AG09319 (cell line): ENCODE measurements at places on chromosomes 7 and 10.

GRCh38 chr7:47188653-47189315 lies 393.1 kb downstream of the TNS3 start:
- no peak for DNase-seq

- DNase-seq, result no peak
Measured at GRCh38 chr7:106019470-106019820, 56.4 kb downstream of the CDHR3 start.

DNA sequence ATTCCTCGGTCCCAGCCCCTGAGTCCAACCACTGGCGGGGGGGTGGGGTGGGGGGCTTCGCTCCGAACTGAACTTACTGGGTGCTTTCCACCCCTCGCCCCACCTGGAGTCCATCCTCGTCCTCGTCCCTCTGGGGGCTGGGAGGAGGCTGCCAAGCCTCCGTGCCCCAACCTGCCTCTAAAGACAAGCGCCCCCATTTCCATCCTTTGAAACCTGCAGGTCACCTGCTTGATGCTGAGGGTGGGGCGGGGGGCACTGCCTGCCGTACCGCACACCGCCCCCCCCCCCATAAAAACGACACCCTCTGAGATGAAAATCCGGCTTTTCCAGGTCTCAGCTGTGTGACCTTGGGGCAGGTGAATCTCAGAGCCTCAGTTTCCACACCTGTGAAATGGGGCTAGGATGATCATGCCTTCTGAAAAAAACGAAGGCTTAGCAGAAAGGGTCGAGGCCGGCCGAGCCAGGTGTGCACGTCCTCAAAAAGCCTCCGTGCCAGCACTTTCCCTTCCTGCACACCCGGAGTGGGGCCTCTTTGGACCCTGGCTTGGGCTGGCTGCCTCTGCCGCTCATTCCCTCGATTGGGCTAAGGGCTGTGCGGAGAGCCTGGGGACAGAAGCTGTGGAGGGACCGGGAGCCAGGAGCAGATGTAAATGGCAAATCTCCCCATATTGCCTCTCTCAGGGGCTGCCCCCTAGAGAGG lies 967 bp downstream of the ELFN1 start:
- DNase-seq, result no peak

GRCh38 chr7:90958647-90959046 lies 305.6 kb upstream of the FZD1 start:
- DNase-seq, result peak; percentile 25

- no peak for DNase-seq
Measured at GRCh38 chr7:6154542-6155404, 117.7 kb downstream of the CYTH3 start.

- DNase-seq, result no peak
Measured at GRCh38 chr10:35640474-35640873, 1.6 kb downstream of the FZD8 start.

DNA sequence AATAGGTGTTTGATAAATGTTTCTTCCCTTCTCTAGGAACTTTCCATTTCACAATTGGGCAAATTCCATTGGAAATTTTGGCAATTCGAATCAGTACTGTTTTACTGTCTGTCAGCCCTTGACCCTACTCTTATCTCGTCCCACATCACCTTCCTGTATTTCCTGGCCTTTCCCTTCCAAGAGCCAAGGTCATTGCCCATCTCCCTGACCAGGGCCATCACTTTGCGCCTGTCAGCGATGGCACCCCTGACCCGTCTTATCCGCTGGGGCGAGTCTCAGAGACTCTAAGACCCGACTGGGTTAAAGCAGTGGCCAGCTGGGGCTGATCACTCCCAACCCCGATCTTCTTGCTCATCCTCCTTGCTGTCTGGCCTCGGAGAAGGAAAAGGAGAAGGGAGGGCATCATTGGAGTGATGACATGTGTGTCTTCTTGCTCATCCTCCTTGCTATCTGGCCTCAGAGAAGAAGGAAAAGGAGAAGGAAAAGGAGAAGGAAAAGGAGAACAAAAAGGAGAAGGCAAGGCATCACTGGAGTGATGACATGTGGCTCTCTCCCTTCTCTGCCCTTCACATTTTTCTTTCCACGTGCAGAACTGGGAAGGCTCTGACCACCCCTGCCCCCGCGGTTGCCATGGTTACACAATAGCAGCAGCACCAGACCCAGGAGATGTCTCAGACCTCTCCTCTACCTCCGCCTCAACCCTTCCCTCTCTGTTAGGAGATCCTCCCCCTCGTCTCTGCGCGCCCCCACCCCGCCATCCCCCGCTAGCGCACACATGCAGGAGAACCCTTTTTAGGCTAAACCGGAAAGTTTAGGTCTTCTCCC lies 2.0 kb downstream of the SEMA3D start:
- DNase-seq, result no peak

DNA sequence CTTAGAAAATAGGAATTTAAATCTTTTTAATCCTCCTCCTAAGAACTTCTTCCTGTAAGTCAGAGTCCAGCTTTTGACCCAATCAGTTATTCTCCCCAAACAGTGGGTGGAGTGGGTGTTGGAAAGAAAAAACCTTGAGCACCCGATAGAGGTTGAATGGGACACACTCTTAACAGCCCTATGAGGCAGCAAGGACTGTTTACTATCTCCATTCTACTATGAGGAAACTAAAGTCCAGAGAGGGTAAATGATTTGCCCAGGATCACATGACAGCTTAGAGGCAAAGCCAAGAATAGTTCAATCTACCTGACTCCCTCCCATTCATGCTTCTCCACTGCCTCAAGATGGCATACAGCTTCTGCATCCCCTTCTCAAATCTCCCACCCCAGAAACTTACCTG lies 57.6 kb upstream of the SLC35B4 start:
- DNase-seq, result no peak

GRCh38 chr7:51613911-51614357 lies 297.3 kb upstream of the COBL start:
- DNase-seq, result no peak

DNA sequence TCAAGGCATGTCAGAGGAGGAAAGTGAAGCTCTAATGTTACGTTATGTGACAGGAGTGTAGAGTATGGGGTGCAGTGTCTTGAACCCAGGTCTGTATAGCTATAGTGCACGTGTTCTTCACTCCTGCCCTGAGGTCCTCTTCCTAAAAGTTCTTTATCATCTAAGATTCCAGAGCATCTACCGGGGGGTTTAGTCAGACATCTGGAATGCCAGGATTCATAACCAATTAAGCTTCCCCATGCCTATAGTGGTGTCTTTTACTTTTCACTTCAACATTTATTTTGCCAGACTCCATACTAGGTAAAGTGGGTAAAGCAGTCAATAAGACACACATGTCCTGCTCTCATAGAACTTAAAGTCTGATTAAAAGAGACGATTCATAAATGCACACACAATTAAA lies 22.4 kb downstream of the PPP1R3C start:
- DNase-seq, result no peak

- DNase-seq, result no peak
Measured at GRCh38 chr7:84801396-84801795, 385.5 kb downstream of the SEMA3D start.

DNA sequence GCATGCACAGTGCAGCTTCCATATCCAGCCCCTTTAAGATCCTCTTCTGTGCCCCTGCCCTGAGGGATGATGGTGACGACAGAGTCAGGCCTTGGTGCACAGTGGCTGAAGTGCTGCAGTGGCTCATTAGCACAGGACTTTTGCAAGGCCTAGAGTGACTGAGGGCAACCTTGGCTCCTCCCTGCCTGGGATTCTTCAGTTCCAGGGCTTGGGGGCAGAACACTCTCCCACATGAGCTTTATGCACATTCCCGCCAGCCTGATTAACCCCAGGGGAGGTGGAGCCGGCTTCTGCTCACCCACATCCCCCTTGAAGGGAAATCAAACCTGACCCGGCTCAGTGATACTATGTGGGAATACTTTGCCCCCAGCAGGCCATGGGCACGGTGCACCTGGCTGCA lies 253.4 kb downstream of the GALNT17 start:
- DNase-seq, result no peak

DNA sequence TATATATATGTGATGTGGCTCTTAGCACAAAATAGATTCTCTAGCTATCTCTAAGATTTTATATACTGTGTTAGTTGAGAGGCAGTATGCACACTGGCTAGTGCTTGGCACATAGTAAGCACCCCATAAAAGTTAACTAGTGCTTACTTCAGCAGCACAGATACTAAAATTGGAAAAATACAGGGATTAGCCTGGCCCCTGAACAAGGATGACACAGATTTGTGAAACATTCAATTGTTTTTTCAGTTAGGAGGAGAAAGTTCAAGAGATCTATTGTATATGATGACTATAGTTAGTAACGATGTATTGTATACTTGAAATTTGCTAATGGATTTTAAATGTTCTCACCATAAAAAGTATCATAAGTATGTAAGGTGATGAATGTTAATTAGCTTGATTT lies 78.3 kb upstream of the LRRC17 start:
- no peak for DNase-seq

DNA sequence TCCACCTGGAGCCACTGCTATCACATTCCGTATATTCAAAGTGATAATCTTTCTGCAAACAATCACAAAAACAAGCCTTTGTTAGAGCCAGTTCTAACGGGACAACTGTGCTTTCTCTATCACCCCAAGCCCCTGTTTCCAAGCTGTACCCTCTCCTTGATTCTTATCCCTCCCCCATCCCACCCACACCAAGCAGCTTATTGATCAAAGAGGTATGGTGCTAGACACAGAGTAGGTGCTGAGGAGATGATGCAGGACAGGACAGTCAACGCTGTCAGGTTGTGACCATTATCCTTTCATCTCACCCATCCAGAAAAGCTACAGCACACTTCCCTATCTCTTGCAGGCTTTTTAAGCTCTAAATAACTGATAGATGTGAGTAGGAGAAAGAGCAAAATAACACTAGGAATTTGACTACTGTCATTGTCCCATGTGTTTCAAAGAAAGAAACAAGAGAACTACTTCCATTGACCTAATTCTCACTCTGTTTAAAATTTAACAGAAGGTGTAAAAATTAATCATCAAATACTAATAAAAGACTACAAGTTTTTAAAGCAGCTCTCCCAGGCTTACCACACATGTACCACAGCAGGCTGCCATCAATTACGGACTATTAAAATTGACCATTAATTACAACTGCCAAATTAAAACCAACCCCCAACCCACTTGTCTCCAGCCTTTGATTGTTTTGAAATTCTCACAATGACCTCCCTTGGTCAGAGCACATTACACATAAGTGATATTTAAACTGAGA lies 94.3 kb downstream of the ELAPOR2 start:
- DNase-seq, result no peak

DNA sequence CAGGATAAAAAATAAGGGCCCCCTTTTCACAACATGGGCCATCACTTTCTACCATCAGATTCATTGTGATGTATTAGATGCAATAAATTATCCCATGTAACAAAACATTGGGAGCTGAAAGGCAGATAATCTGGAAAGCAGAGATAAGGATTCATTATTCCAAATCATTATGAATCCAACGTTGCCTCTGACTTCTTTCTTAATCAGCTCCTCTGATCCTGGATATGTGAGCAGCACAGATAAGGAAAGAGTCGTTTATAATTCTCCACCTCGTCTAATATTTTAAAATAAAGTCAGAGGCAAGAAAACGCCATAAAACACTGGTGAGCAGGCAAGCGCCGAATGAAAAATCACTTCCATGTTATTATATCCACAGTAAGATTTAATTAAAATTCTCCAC lies 13.8 kb upstream of the GATA3 start:
- no peak for DNase-seq

- no peak for DNase-seq
Measured at GRCh38 chr10:74640134-74640921, 186.1 kb upstream of the KAT6B start.

- DNase-seq, result no peak
Measured at GRCh38 chr10:21097926-21098355, 200.8 kb upstream of the NEBL start.

GRCh38 chr10:133388973-133389818 lies 4.8 kb upstream of the MTG1 start:
- no peak for DNase-seq

GRCh38 chr7:38520741-38521140 lies 110.4 kb downstream of the AMPH start:
- DNase-seq, result no peak

- no peak for DNase-seq
Measured at GRCh38 chr10:78408671-78409472, 375.2 kb downstream of the RPS24 start.

DNA sequence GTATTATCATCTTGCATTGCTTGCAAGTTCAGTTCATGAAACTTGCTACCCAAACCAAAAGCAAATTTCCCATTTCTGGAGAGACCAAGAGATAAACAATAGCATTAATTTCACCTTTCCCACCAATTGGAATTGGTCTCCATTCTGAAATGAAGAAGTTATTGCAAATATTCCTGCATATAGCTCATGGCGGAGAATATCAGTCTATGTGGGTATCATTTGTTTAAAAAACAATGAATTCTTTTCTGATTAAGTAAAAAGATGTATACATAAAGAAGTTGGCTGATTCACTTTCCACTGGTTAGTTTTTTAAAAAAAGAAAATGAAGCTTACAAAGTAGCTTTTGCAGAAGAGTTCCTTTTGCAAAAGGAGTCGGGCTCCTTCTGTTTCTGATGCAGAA lies 19.5 kb upstream of the ANK3 start:
- no peak for DNase-seq

- DNase-seq, result no peak
Measured at GRCh38 chr7:65287023-65287422, 86.6 kb upstream of the ZNF92 start.

- DNase-seq, result no peak
Measured at GRCh38 chr7:102321351-102322201, 34.7 kb downstream of the SPDYE6 start.

DNA sequence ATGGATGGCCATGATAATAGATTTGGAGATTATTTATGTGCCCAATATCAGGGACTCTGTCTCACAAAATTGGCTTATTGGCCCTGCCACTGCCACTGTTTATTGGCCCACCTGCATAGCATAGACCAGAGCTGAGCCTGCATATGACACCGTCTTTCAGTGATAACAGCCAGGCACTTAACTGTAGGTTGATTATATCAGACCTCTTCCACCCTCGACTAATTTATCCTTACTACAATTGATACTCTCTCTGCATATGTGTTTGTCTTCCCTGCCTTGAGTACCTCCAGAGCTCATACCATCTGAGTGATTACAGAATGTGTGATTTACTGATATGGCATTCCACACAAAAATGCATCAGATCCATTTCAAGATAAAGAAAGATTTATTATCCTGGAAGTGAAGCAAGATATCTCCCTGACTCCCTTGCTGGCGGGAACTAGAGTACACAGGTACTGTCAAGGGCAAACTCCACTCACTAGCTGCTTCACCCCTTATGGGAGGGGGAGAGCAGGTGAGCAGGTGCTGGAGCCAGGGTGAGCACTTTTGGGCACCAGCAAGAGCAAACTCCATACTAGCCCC lies 13.1 kb upstream of the SAMD9L start:
- no peak for DNase-seq

DNA sequence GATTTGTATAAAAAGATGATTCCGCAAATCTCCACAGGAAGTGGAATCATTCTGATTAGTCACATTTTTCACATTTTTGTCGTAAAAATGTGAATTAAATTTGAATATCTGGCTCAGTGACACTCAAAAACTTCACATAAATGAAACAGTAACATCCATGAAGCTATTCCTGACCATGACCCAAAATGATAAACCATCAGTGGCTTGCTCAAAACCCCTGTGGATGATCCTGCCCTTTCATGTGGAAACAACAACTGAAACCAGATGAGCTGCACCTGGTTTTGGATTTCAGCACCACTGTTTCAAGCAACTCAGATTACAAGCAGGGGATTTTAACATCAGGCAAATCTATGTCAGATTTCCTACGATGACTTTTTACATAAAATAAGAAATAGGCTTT lies 80.3 kb downstream of the AMPH start:
- DNase-seq, result no peak
